ENCODE measurements at places on chromosomes 13 and 19.

DNA sequence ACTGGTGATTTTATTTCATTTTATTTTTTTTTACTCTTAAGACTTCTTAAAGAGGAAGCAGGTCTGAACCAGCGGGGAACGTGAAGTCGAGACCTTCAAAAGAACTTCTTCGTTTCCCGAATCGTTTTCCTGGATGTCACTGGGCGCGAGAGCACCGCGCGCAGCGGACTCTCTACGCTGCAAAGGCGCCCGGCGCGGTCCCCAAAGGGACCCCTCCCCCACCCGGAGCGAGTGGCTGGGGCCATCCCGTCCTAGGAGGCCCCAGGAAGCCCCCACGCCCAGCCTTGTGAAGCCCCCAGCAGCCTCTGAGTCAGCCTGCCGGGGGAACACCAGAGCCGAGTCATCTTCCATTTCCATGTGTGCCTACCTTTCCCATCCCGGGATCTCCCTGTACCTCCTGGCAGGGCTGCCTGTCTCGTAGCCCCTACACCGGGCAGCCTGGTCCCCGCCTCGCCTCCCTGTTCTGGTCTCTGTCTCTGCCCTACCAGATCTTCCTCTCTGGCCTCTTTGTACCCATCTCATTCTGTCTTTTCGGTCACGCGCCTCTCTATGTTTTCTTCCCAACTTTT lies 608 bp downstream of the CD70 start:
- DNase-seq: no peak

- no peak for DNase-seq
These were observed 10.3 kb upstream of the ZNF83 start for GRCh38 chr19:52648336-52649016.

GRCh38 chr13:43785650-43786471 lies 911 bp downstream of the ENOX1 start:
- DNase-seq: peak; percentile 87

GRCh38 chr13:39259371-39260140 lies 221.3 kb downstream of the NHLRC3 start:
- DNase-seq: no peak

Data from hypothalamus (tissue), 51 donors.